Fibroblast of skin of back (primary cell): ENCODE measurements at places on chromosomes 5 and 9.

DNA sequence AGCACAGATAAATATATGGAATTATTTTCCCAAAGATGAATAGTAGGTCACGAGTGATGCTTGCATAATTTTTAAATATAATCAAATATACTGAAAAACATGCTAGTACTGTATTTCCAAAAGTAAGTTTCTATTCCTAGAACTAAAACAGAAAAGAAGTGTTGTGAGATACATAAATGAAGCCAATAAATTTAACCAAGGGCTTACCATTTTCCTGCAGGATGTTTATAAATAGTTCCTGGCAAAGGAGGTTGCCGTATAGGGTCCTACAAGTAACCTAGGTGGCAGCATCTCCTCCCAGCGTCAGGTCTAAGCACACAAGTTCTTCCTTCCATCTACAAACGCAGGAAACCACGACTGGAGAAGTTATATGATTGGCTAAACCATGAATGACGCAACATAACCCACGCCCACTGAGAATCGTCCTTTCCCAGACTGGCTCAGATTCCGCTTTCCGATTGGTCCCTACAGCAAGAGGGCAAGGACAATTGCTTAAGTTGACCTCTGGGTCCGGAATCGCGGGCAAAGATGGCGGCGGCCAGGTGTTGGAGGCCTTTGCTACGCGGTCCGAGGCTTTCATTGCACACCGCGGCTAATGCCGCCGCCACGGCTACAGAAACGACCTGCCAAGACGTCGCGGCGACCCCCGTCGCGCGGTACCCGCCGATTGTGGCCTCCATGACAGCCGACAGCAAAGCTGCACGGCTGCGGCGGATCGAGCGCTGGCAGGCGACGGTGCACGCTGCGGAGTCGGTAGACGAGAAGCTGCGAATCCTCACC lies at the start of gene MRPS30:
MRPS30 (plus strand) TSS at position 513 of the 780 bp plus-strand sequence; CDS start at position 529, 16 bp downstream.
- DNase-seq, result peak; percentile 99

- DNase-seq, result peak; percentile 9
Observed at GRCh38 chr9:18741945-18742344, 268.0 kb downstream of the ADAMTSL1 start.

GRCh38 chr5:3392306-3392939 lies 203.2 kb upstream of the IRX1 start:
- no peak for DNase-seq

DNA sequence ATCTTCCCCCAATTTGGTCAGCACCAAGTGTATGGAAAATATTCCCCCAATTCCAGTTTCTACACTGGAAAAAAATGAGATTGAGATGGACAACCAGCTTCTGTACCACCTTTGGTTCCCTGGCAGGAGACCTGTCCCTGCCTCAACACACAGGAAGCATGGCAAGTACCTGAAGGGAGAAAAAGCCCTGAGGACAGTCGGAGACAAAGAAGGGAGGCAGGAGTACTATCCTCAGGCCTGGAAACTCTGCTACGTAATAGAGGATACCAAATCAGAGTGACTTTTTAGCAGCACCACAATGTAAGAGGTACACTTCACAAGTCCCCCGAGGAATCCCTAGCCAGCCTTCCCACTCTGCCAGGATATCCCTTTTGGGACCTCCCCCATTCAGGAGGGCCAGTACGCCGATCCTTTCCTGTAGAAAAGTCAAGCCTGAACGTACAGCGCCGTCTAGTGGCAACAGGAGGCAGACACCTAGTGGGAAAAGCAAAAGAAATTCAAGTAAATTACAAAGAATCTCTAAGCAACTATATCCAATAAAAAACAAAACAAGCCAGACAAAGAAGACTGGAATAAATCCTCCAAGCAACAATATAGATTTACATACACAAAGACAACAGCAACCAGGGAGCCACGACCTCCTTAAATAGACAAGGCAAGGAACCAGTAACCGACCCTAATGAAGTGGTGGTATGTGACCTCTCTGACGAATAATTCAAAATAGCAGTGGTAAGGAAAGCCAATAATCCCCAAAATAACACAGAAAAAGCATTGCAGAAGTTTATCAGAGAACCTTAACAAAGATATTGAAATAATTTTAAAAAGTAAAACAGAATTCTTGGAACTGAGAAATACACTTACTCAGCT lies 63.3 kb upstream of the SLCO6A1 start:
- DNase-seq, result peak; percentile 13

GRCh38 chr5:178394074-178394473 lies 161.5 kb upstream of the PHYKPL start:
- DNase-seq, result no peak

DNA sequence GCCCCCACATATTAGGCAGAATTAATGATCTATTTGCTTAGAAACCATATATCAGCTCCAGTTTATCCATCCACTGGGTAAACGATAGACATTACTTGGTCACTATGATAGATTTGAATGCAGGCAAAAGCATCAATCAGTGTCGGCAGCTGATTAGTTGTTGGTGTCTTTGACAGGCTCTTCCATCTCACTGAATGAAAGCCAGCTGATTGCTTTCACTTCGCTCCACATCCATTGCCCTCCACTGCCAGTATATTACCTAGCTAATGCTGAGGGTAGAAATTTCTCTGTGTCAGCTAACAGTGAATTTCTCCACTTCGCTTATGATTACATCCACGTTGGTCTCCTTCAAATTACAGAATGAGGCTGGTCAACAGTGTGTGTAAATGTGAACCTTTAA lies 821.3 kb upstream of the TYRP1 start:
- no peak for DNase-seq

- peak; percentile 43 for DNase-seq
Observed at GRCh38 chr5:176870110-176870591, 29.0 kb downstream of the HK3 start.

- DNase-seq, result no peak
Observed at GRCh38 chr5:143428738-143429420, 25.4 kb upstream of the NR3C1 start.

DNA sequence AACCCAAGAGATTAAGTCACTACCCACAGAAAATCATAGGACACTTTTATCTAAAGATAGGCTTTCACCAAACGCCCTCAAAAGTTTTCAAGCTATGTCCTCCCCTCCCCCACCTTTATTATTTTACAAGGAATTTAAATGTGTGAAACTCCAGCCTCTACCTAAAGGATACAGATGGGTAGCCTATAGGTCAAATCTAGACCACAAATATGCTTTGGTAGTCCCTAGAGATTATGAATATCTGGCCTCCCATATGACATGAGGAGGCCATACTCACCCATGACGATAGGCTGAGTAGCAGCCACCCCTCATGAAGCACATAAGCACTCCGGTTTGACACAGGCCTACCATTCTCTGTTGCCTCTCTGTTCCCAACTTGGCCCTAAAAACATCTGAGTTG lies 11.9 kb downstream of the SIL1 start:
- peak; percentile 17 for DNase-seq

- peak; percentile 20 for DNase-seq
Observed at GRCh38 chr9:3290231-3290840, 235.5 kb downstream of the RFX3 start.

GRCh38 chr9:88578121-88579049 lies 43.4 kb downstream of the NXNL2 start:
- DNase-seq, result peak; percentile 65

GRCh38 chr5:142984011-142984410 lies 213.8 kb downstream of the ARHGAP26 start:
- DNase-seq, result no peak

DNA sequence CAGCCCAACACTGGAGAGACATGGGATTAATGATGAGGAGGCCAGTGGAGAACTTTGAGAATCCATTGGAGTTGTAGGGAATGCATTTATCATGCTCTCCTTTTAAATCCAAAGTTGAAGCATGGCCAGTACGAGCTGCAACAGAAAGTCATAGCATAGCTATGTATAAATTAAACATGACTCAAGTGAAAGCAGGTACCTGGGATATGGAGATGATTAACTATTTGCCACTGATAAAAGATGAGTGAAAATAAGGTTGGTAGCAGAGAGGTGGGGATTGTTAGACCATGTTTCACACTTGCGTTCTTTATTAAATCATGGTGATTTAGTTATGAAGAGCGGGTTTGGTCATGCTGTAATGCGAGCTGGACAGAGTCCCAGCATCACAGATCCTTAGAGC lies 189.6 kb downstream of the ARHGEF28 start:
- DNase-seq, result peak; percentile 72

GRCh38 chr5:135497971-135498636 lies 37.7 kb downstream of the NEUROG1 start:
- DNase-seq, result peak; percentile 27

GRCh38 chr5:64744914-64745313 lies 23.6 kb downstream of the SREK1IP1 start:
- DNase-seq, result no peak

DNA sequence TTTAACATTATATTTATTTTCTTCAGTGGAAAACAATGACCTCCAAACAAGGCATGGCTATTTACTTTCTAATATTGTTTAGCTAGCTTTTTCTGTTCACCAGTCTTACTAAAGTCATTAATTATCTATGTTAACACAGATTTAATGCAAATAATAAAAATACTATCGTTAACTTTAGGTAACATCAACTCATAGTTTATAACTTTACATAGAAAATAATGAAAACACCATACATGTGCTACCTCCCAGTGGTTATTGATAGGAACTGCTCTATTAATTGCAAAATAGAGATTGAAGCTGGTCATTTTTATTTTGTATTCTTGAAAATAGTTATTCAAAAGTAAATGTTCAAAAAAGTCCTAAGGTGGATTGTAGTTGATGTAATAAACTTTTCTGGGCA lies 78.3 kb upstream of the HCN1 start:
- no peak for DNase-seq

DNA sequence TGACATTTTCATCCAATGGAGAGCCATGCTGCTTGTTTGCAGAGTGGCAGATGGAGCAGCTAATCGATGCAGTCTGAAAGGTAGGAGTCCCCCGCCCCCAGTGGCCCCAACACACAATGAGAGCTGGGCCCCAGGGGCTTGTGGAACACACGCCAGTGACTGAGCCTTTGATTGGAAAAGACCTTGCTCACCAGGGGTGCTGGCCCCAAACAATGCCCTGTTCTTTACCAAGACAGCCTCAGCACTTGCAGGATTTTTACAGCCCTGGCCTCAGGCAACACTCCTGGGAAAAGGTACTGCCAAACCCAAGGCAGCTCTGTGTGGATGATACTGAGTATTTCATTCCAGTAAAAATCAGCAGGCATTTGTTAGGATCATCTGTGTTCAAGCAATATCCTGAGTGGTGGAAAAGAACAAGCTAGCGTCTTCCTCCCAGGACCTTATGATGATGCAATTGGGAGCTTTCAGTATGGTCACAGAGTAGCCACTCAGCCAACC lies 276.8 kb upstream of the CLINT1 start:
- no peak for DNase-seq

DNA sequence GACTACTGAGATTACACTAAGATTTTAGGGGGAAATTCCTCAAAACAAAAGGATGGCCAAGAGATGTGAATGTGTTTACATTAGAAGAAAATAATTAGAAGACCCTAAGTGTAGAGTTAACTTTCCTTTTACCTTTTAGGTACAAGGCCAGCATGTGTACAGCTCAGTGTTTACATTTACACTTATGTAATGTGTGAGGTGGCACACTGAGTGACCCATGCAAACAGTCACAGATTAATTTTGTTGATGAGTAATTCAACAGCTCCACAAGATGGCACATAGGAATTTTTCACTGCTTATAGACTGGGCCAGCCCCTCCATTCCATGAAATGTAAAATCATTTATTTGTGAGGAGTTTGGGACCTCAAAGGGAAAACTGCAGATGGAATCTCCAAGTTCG lies 90.1 kb upstream of the SLC12A2 start:
- DNase-seq, result no peak

DNA sequence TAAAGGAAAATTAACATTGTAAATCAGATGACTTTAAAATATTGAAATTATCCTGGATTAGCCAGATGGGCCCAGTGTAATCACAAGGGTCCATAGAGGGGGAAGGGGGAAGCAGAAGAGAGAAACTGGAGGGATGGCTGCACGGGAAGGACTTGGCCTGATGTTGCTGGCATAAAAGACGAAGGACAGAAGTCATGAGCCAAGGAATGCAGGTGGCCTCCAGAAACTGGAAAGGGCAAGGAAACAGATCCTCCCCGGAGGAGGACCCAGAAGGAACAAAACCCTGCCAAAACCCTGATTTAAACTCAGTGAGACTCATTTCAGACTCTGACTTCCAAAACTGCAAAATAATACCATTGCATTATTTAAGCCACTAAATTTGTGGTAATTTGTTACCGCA lies 100.2 kb downstream of the ADAMTS2 start:
- no peak for DNase-seq

DNA sequence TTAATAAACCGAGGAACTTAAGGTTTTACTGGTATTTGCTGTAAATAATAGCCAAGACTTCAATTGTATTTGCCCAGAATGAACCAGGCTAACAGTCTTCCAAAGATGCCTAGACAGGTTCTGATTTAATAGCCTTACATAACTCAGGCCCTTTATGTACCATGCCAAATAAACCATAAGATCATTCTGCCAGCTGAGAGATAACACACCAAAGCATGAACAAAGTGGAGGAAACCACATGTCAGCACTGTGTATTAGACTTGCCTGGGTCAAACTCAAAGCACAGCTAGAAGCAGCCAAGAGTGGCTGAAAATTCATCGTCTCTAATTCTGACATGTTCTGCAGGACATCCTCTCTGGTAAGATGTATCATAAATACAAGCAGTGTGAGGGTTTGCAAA lies 319.3 kb upstream of the ZNF608 start:
- no peak for DNase-seq

- DNase-seq, result no peak
Observed at GRCh38 chr5:113268232-113268631, 166.6 kb downstream of the TSSK1B start.

DNA sequence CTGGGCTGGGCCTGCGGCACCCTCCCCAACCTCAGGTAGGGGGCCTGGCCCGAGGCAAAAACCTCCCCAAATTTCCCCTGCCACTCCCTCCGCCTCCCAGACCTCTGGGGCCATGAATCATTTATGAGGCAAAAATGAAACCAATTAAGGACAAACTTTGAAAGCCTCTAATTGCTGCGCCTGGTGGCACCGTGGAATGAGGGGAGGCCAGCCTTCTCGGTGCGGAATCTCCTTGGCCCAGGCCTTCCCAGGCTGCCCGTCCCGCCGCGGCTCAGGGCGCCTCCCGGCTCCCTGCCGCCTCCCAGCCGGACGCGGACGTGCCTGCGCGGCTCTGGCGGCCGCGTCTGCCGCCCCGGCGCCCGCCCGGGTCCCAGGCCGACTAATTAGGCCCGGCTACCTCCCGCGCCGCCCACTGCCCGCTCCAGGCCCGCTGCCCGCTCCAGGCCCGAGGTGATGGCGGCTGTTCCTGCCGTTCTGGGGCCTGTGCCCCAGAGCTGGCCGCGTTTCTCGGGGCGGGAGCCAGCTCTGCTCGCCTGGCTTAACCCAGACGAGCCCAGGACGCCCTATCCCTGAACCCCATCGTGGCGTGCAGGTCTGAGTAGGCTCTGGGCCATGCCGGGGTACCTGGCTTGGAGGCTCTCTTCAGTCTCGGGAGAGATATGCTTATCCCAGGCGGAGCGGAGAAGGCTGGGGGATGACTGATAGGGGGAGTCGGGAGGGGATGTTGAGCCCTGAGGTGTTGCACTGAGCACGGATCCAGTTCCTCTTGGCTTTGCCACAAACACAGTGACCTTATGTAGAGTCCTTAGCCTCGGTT lies 20.1 kb downstream of the CXXC5 start:
- DNase-seq, result peak; percentile 68
